ENCODE measurements at places on chromosomes 11 and 22.

- DNase-seq, result no peak
Observed at GRCh38 chr22:20793748-20794649, 20.1 kb downstream of the SERPIND1 start.

GRCh38 chr11:8362491-8362890, 98.8 kb upstream of the LMO1 start:
- no peak for DNase-seq

DNA sequence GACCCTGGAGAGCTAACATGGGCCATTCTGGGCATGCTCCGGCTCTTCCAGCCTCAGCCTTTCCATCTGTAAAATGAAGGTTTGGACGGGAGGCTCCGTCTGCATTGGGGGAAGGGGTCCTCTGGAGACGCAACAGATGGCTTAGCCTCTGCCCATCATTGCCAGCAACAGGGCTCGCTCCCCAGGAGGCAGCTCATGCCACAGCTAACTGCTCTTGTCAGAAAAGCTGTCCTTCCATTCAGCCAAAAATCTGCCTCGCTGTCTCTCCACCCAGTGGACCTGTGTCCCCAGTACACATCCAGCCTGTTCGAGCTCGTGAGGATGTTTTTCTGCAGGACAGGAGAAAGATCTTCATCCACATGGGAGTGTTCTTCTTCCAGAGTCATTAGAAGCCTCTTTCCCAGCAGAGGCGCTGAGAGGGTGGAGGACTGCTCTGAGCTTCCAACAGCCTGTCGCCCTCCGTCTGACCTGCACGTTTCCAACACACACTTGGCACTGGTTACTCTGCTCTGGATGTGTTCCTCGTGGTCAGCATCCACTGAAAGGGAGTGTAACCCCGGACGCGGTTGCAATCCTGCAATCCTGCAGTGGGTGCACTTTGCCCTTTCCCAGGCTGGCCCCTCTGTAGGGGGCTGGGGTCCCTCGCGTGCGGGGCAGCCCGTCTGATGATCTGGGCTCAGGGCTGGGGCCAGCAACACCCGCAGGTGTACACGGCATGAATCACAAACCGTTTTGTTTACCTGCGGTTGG, 1340.9 kb downstream of the TBC1D22A start:
- DNase-seq, result no peak

DNA sequence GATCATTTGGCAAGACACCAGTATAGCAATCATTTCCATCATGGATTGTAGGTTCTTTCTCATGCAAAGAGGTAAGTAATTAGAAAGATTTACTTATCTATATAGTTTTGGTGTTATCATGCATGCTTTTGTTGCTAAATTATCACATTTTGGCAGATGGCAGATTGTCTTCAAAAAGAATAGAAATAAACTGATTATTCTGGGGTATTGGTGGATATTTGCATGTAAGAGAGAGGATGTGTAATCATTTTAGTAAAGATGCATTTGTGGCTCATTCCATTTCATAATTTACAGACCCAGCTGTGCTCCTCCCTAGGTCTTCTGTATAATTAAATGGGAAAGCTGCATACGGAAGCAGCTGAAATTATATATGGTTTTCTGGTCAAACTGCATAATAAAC, 875.7 kb upstream of the ANO3 start:
- no peak for DNase-seq

GRCh38 chr22:31586137-31586920, 75.7 kb downstream of the PISD start:
- DNase-seq, result no peak

DNA sequence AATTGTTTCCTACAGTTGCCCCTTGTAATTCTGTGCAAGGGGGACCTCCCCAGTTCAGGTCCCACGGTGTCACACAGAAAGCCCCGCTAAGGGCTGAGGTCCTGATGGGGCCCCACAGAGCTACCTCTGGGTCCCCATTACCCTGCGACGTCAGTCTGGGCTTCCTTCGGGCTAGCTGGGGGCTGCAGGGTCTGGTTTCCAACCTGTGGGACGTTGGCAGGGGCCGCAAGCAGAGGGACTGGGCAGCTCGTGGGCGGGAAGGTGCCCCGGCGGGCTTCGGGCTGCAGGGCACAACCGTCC, 698 bp downstream of the SLC37A4 start:
- no peak for DNase-seq

- DNase-seq, result no peak
Observed at GRCh38 chr22:41780746-41781505, 19.6 kb upstream of the CCDC134 start.

DNA sequence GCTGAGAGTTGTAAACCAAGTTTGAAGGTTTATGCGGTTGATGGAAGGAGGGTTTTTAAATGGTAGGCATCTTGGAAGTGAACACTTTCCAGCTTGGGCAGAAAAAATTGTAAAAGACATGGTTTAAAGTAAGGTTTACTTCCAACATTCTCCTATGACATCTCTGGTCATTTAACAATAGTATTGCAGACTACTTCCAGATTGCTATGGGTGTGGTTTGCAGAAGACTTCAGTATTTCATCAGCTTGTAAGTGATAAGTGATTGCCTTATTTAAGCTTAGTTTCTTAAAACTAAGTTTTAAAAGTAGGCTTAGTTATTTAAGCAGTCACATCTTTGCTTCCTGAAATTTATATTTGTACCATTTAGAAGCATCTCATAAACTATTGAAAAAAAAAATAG, 7.2 kb upstream of the STT3A start:
- DNase-seq, result no peak

DNA sequence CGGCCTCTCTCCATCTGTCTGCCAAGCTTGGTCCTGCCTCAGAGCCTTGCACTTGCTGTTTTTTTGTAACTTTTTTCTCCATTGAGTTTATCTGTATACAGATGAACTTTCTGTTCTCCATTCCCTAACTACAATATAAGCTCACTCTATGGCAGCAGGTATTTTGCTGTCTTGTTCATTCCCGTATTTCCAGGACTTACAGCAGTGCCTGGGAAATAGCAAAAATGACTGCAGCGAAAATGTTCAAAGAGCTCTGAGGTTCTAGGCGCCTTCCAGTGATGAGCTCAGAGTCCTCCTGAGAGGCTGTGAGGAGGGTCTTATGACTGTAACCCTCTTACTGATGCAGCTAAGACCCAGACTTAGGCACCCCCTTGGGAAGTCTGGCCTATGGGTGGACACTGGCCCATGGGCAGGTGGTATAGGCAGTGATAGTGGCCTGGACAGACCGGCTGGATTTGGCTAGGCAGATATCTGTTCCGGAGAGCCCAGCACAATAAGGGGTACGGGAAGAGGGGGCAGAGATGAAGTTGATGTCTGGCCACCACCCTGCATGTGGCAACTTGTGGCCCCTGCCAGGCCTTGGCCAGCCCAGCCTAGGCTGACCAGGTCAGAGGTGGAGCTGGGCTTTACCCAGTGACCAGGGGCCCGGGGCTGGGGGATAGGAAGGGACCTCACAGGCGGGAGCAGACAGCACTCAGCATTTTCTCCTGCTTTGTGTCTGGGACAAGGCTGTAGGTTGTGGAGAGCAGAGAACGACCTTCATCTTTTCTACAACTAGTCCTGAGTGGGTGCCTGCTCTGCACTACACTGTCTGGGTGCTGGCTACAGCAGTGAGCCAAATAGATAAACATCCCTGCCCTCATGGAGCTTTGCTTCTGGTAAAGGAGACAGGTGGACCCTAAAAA, 4.6 kb downstream of the ATF4 start:
- DNase-seq, result no peak

DNA sequence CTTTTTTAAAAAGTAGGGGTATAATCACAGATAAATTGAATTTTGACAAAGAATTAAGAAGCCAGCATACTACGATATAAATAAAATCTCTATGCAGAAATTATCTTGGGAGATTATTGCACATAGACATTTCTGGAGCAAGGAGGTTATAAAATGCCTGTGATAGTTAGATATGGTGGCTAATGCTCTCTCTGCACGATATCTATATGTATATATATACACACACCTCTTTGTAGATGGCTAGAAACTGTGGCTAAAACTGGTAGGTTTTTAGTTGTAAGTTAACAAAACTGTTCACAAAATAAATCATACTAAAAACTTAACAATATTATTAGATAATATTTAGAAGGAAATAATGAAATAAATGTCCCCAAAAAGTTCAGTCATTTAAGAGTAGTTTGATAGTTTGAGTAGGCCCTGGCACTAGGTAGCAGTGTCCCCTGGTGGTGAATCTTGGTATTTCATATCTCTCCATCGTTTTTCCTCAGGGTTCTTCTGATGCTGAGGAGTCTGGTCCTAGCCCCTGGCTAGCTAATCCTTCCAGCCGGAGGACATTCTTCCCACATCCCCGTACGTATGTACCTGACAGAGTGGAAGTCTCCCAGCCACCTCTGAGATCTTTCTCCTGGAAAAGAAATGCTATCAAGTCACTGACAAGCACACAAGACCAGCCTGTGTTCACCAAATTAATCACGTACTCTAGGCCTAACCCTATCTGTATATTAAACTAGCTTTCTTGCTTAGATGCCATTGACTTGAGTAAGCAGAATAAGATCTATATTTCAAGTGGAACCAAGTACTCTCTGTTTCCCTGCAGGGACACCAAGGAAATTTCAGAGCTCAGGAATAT, 32.2 kb downstream of the ART5 start:
- DNase-seq, result no peak

GRCh38 chr22:50148991-50149721, 21.4 kb upstream of the PANX2 start:
- DNase-seq, result no peak

DNA sequence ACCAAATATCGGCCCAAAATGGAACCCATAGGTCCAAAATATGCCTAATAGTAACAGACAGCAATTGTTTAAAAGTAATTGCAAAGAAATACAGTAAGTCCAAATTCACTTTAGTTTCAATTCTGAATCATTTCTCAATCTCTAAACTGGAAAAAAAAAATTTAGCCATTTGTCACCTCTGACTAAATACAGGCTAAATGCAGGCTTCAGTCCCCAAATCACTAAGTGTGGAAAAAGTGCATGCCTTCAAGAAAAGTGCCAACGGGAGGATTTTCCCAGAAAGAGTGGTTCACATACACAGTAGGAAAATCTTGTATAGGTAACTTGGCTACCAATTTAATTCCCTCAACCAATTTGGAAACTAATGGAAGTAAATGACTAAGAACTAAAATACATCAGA, 35.7 kb downstream of the SIK3 start:
- no peak for DNase-seq

GRCh38 chr11:56885854-56886253, 102.9 kb upstream of the OR5AK2 start:
- DNase-seq, result no peak

DNA sequence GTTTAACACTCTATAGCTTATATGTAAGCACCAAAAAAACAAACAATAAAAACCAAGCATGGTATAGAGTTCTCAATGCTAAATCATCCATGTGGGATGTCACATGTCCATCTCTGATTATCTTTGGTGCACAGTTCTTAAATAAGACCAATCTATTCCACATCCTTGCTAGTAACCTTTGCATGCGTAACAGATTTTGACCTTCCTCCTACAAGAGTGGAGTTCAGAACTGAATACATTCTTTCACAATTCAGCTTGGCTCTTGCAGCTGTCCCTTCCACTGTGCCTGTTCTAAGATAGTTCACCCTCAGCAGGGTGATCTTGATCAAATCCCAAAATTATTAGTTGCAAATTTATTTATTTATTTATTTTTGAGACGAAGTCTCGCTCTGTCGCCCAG, 21.1 kb downstream of the PRR14L start:
- no peak for DNase-seq

GRCh38 chr11:132186699-132187098, 816.3 kb downstream of the NTM start:
- no peak for DNase-seq

GRCh38 chr22:43955883-43956782, 891 bp downstream of the SAMM50 start:
- DNase-seq, result no peak

- DNase-seq, result no peak
Observed at GRCh38 chr22:36144886-36145541, 15.5 kb downstream of the APOL3 start.

GRCh38 chr11:113271551-113272245, 42.7 kb upstream of the TTC12 start:
- DNase-seq, result no peak

GRCh38 chr11:60056349-60056969, at the start of gene MS4A3:
TSS of gene MS4A3 (plus strand) at chr11:60056665. CDS start at chr11:60061161, 4,496 bp downstream.
- no peak for DNase-seq

DNA sequence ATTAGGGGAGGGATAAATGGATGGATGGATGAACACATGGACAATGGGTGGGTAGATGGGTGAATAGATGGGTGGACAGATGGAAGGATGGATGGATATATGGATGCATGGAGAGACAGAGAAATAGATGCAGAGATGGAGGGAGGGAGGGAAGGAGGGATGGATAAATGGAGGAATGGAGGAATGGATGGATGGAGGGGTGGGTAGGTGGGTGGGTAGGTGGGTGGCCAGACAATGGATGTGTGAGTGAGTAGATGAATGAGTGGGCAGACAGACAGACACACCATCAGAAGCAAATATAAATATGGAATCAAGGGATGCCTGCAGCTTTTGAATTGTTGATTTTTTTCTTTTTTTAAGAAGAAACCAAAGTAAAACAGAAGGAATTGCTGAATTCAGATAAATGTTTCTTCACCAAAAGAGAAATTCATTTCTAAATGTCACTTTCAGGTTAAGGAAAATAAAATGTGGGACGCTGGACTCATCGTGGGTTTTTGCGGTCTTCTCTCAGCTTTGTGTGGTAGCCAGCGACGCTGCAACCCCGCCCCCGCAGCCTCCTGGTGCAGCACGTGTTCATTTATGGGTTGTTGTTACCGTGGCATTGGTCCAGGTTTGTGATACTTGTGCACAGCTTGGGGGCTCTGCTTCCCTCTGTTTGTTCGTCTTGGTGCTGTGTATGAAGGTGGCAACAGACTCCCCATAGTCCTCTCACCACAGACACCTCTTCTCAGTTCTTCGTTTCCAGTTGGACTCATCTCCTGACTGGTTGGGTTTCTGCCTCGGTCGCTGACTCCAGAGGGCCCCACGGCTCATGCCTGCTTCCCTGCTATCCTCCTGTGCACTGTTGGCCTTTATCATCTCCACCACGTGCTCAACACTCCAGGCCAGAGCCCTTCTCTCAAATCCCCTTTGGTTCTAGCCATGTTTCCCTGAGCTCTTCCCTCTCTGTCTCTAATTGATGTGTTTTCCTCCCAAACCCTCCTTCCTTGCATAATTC, 76.4 kb downstream of the CDKN1C start:
- DNase-seq, result no peak

GRCh38 chr11:1448882-1449281, 37.7 kb downstream of the MOB2 start:
- no peak for DNase-seq

- DNase-seq, result no peak
Observed at GRCh38 chr11:66277471-66278362, at the start of gene CNIH2. TSS of gene CNIH2 (plus strand) at chr11:66278175. CDS start at chr11:66278457, 282 bp downstream.

GRCh38 chr11:109728056-109728455, 306.1 kb downstream of the C11orf87 start:
- DNase-seq, result no peak

GRCh38 chr22:37244922-37245722, 1.1 kb upstream of the RAC2 start:
- no peak for DNase-seq

DNA sequence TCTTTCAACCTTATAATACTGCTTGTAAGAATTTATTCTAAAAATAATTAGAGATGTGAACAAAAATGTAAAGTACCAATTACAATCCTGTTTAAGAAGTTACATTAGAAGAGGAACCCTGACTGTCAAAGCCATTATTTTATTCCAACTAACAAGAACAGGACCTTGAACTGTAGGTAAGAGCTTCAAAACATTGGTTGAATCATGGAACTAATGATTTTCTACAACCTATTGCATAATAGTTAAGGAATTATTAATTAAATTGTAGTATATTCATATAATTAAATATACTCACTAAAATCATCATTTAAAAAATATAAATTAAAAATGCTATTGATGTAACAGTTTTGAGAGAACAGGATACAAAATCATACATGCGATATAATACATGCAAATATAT, 649.4 kb upstream of the KIRREL3 start:
- DNase-seq, result no peak

- no peak for DNase-seq
Observed at GRCh38 chr11:18523084-18523483, 3.7 kb downstream of the TSG101 start.

Data from NCI-H2081 treated with DMSO at 0.1 percent for 48 hours (cell line).